H7 (cell line): ENCODE measurements at places on chromosomes 7 and 10. TPM values are rescaled to one million over a fixed set of nuclear protein-coding genes. Genes with fewer than 3 reads are reported as not detected.
A peak's percentile ranks its signal among the peaks of the same experiment; 100 is the strongest.

DNA sequence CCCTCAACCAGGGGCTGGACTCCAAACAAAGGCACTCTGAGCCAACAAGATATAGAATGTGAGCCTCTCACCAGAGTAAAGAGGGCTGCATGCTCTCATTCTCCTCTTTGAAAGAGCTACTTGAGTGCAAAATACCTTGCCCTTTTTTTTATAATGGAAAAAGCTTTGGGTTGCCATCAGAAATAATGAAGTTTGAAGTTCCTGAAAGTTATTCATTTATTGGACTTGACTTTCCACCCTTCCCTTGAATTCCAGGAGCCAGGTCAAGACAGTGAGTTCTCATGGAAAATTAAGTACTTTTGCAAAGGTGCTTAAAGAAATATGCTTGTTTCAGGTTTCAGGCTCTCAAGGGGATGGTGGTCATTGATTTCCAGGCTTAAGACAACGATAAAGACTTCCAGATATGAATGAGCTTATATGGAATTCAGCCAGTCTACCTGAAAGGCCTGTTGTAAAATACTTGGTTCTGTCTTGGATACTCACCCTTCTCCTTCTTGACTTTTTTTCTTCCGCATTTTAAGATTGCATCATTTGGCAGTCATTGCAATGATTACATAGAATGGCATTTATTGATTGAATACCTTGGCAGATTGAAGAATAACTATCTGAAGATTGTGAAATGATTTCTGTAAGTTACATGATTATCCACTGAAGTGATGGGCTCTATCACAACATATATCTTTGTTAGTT, 696.4 kb downstream of the INHBA start:
- no peak for DNase-seq

Gene ADCK2
- 16.0 and 17.3 TPM in 2 replicates for total RNA-seq

- DNase-seq, result no peak
These were observed 46.7 kb downstream of the TFAM start for GRCh38 chr10:58431903-58432302.

Gene OR6B1
- not detected in 2 replicates for total RNA-seq

DNA sequence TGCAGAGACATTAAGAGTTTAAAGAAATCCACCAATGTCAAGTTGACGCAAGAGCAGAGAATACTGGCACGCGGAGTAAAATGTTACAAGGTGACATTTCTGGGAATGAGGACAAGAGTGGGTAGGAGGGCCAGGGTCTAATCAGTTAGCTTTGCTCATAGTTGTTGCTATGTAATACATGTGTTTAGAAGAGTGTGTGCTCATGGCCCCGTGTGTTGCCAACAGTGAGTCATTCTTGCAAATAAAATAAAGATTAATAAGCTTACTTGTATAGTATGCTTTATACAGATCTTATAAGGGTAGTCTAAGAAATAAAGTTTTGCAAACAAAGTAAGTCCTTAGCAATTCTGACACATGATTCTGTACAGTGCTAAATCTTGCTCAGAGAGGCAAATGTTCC, 64.5 kb downstream of the DNMBP start:
- DNase-seq, result no peak

- DNase-seq, result peak; percentile 10
These were observed 25.9 kb downstream of the ADCY1 start for GRCh38 chr7:45599851-45600706.

DNA sequence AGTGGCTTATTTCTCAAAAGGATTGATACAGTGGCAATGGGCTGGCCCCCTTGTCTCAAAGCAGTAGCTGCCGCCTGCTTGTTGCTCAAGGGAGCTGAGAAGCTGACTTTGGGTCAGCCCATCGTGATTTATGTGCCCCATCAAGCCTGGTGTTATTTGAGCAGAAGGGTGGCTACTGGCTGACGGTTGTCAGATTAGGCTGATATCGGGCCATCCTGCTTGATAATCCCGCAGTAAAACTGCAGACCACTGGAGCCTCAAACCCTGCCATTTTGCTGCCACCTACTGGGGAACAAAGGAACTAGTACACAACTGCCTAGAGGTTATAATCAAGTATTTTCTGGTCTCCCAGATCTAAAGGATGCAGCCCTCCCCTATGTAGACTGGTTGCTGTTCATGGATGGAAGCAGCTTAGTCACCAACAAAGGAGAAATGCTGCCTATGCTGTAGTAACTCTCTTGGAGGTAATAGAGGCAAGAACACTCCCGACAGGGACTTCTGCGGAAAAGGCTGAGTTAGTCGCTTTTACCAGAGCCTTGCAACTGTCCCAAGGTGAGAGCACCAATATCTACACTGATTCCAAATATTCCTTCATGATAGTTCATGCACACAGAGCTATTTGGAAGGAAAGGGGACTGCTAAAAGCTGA, 65.9 kb upstream of the ZNF92 start:
- DNase-seq, result peak; percentile 70

DNA sequence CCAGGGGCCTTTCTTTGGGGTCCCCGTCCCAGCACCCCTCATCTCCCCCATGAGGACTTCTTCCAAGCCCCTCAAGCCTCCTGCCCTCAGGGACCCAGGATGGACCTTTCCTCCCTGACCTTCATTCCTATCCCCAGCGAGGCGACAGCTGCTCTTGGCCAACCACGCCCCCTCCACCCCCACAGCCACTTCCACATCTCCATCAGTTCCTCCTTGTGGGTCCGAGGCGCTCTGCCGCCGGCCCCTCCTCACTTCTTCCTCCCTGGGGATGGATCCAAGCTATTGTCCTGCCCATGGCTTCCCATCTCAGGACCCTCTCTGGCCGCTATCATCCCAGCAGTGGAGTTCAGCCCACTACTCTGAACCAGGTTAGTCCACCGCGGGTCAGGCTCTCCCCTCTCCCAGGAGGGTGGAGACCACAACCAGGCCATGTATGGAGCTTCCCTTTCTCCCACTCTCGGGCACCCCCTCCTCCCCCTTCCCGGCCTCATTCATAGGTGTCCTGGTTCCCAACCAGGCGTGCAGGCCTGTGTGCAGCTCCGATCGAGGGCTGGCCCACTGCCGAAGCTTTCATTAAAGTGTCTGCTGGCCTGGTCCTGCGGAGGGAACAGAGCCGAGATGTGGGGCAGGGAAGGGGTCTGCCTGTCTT, 1.7 kb upstream of the SH2B2 start:
- DNase-seq, result no peak

DNA sequence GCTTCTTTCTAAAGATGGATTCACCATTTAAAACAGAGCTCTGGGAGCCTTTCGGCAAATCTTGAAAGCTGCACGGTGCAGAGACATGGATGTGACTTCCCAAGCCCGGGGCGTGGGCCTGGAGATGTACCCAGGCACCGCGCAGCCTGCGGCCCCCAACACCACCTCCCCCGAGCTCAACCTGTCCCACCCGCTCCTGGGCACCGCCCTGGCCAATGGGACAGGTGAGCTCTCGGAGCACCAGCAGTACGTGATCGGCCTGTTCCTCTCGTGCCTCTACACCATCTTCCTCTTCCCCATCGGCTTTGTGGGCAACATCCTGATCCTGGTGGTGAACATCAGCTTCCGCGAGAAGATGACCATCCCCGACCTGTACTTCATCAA, 3.7 kb downstream of the GPER1 start:
- no peak for DNase-seq

DNA sequence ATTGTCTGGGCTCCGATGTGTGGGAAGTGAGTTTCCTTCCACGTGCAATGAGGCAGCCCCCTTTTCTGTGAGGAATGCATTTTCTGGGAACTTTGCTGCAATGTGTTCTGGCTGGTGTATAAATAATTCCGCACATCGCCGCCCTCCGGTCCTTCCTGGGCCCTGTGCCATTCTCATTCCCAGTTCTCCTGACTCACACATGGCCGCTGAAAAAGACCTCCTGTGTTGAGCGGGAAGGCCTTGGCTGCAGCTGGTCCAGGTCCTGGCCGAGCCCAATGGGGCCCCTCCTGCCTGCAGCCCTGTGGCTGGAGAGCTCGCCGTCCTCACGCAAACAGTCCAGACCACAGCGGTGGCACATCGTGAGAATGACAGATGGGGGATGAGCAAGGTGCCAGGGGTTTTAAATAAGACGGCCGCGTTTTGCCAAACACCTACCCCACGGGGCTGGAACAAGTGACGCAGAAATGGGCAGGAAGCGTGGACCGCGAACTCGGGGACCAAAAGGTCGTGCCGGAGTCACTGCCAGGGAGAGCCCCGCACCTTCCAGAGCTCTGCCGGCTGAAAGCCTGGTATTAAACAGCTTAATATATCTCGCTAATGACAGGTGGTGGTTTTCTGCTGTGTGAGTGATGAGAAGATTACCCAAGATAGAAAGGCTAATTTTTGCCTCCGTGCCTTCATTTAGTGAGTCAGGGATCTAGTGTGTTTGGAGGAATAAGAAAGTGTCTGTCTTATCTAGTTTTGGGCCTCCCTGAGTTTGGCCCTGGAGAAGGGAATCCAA, 37.0 kb downstream of the FAM20C start:
- no peak for DNase-seq

GRCh38 chr7:77465256-77465655, 49.1 kb upstream of the GSAP start:
- no peak for DNase-seq

DNA sequence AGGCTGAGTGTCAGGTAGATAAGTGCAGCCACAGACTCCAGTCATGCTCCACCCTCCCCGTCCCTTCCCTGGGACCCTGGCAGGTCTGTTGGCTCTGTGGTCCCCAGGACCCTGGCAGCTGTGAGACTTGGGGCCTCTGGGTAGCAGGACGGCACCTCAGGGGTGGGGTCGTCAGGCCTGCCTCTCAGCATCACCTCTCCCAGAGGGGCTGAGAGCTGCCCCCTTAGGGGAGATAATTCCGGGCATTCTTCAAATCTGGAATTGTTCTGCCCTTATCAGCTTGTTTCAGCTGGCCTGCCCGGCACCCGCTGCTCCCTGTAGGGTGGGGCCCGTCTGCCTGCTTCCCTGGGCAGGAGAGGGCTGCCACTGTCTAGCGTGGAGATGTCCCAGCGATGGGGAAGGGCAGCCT, 23.3 kb downstream of the PODXL start:
- DNase-seq, result no peak

Gene SUN3
- not detected in 2 replicates for total RNA-seq

- DNase-seq, result no peak
These were observed 184.2 kb downstream of the FRMD4A start for GRCh38 chr10:14146501-14146900.

DNA sequence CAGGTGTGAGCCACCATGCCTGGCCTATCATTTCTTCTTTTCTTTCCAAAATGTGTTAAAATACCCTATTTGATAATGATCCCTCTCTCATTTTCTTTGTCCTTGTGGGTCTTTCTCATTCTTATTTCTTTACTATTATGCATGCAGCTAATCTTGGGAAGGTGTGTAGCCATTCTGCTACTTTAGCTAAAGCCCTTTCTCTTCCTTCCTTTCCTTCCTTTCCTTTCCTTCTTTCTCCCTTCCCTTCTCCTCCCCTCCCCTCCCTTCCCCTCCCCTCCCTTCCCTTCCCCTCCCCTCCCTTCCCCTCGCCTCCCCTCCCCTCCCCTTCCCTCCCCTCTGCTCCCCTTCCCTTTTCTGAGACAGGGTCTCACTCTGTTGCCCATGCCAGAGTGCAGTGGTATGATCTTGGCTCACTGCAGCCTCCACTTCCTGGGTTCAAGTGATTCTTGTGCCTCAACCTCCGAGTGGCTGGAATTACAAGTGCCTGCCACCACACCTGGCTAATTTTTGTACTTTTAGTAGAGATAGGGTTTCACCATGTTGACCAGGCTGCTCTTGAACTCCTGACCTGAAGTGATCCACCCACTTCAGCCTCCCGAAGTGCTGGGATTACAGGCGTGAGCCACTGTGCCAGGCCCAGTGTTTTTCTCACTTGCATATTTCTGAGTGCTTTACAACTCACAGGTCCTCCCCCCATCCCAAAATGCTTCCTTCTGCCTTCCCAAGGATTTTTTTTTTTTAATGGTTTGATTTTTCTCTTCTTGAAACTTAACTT, 42.3 kb downstream of the HIP1 start:
- DNase-seq, result no peak
